ENCODE measurements at places on chromosomes 7 and 10.

- DNase-seq, result no peak
These were observed 30.3 kb downstream of the ARL5B start for GRCh38 chr10:18689498-18689897.

- DNase-seq, result peak; percentile 41
These were observed 11.0 kb upstream of the TRIM8 start for GRCh38 chr10:102633287-102633686.

DNA sequence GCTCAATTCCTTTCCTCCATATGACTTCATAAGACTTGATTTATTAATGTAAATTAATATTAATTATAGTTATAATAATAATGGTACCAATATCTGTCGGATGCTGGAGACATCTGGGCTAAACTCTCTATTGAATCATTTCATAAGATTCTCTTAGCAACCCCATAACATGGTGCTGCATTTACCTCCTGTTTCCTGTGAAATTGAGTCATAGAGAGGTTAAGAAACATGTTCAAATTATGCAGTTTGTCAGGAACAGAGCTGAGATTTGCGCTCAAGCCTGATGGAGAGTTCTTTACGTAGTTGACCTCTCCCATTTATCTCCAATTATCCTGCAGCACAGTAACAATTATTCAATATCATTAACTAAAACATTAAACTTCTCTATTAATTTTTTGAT, 621.8 kb upstream of the FZD8 start:
- DNase-seq, result no peak

- no peak for DNase-seq
These were observed 33.5 kb downstream of the HTRA1 start for GRCh38 chr10:122494833-122495232.

DNA sequence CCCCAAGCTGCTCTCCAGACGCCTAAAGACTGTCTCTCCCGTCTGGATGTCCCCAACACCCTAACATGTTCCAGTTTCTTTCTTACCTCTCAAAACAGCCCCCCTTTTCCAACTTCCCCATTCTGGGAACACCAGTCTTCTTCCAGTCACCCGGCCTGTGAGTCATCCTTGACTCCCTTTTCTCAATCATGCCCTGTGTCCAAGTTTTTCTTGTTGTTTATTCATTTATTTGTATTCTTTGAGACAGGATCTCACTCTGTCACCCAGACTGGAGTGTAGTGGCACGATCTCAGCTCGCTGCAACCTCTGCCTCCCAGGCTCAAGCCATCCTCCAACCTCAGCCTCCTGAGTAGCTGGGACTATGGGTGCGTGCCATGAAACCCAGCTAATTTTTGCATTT, 15.6 kb downstream of the SNX10 start:
- no peak for DNase-seq

GRCh38 chr10:52682766-52683165, 89.8 kb downstream of the MBL2 start:
- no peak for DNase-seq

DNA sequence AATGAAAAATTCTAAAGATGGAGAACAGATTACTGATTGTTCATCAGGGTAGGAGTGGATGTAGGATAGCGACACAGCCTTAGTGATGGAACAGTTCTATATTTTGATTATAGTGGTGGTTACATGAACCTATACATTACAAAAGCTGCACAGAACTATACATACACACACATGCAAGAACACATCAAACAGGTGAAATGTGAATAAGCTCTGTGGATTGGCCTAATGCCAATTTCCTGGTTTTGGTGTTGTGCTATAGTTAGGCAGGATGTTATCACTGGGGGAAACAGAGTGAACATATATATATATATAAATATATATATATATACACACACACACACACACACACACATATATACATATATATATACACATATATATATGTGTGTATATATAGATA, 76.4 kb upstream of the PIK3CG start:
- DNase-seq, result peak; percentile 48

- no peak for DNase-seq
These were observed 123.1 kb upstream of the CCDC6 start for GRCh38 chr10:60029475-60029874.

DNA sequence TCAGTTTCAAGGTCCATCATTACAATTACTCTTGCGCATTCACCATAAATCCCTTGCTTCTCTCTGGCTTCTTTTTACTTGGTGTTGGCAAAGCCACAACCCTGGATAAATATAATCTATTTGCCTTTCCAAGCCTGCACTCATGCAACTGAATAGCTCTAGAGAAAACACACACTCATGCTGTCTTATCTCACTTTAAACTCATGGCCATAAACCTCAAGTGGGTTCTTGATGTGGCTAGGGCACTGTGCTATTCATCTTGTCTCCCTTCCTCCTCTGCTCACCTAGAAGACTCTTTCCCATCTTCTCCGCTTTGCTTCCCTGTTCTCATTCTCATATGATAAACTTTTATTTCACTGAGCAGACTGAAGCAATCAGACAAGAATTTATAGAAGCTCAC, 165.4 kb upstream of the MTPN start:
- no peak for DNase-seq

DNA sequence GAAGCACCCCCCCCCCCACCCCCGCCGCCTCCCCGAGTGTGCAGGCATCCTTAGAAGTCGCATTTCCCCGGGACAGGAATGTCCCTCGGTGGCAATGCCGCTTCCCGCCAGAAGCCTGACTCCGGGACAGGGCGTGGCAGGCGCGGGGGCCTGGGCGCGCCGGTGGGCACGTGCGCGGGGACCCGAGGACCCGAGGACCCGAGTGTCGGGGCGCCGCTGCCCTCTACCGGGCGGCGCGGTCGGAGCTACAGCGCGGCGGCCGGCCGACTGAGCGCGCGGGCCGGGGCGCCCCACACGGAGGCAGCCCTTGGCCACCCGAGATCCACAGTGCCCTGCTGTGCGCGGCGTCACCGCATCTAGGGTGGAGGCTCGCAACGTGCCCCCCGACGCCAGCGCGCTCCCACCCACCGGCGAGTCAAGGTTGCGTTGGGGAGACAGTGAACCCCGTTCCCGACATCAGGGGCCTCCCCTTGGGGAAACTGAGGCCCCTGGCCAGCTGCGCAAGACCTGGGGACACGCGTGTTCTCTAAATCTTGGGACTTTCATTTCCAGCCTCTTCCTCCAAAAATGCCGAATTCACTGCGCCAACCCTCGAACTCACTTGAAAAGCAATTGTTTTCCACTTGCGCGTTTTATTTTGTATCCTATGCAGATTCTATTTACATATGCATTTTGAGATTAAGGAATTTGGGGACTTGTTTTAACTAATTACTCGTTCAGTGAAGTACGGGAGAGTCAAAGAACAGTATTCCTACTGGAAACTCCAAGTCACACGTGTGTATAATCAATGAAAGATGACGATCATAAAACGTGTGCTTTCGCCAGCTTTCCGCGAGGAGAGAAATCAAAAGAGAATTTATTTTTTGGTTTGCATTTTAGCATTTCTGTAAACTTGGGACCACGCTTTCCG, 3.1 kb upstream of the CUX1 start:
- peak; percentile 36 for DNase-seq

DNA sequence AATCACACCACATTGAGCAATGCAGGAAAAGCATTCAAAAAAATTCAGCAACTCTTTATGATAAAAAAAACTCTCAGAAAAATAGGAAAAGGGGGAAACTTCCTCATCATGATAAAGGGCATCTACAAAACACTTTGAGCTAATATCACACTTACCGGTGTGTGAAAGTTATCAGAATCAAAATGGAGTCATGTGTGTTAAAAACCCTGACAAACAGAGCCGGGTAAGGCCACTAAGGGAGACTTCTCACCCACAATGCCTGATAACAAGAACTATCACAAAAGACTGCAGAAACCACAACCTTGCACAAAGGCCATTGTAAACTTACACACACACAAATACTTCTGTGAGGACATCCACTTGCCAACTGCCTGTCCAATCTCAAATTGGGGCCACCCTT, 34.8 kb upstream of the SMARCD3 start:
- DNase-seq, result no peak

GRCh38 chr7:128827248-128827958, 2.8 kb upstream of the FLNC start:
- DNase-seq, result no peak

DNA sequence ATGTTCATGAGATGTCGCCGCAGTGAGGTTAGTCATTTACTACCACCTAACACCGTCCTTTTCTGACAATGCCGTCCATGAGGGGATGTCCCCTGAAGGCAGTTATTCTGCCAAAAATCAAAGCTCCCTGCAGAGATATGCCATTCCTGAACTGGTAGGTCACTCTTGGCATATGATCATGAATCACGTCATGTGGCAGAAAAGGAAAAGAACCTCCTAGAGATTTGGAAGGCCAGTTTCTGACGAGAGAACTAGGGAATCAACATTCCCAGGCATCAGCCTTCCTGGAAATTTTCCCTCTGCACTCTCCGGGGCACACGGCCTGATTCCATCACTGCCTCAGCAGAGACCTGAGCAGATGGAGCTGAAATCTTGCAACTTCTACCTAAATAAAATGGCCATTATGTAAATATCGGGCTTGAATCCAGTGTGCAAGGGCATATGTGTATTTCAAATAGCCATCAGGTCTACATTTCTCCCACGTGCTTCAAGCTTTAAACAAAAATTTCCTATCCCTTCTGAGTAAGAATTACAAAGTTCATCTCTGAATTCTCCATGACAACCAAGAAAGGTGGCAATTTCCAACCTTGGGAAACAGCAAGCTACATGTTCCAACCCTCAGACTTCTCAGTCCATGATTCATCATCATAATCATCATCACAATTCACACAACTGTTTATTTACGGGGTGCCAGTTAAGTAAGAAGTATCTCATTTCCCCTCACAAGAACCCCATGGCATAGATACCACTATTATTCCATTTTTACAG, 46.5 kb downstream of the AMPH start:
- DNase-seq, result no peak

DNA sequence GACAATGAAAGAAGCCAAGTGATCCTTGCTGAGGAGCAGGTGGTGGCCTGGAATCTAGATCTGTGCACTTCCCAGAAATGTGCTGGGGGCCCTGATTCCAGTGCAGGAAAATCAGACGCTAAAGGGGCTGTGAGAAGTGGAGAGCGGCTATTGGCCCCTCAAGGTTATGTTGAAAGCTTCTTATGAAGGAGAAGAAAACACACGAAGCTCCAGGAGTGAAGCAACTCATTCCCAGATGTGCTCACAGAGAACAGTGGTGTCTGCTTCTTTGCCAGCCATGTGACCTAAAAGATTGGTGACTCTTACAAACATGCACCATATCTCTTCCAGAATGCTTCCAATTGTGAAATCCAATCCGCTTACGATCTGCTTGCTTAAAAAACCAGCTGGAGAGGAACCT, 679.3 kb upstream of the IGFBP3 start:
- DNase-seq, result no peak

GRCh38 chr10:126090443-126090842, 194.1 kb downstream of the FANK1 start:
- DNase-seq, result no peak

GRCh38 chr7:50588937-50589336, 23.7 kb upstream of the DDC start:
- DNase-seq, result no peak

DNA sequence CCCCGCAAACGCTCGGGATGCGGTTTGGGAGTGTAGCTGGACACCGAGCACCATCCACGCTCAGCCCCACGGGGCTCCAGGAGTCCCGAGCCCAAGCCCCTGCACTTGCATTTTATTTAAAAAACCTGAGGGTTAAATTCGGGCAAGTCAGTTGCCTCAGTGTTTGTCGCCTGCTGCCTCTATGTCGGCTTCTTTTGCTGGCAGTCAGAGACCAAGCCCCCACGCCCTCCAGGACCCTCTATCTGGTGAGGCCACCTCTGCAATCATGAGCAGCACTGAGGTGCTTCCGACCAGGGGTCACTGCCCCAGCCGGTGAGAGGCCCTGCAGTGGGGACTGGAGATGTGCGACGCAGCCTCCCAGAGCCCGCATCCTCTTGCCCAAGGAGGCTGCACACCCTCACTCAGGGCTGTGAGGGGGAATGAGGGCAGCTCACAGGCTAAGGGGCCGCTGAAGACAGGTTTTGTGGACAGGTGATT, 13.3 kb upstream of the ZNF273 start:
- no peak for DNase-seq

DNA sequence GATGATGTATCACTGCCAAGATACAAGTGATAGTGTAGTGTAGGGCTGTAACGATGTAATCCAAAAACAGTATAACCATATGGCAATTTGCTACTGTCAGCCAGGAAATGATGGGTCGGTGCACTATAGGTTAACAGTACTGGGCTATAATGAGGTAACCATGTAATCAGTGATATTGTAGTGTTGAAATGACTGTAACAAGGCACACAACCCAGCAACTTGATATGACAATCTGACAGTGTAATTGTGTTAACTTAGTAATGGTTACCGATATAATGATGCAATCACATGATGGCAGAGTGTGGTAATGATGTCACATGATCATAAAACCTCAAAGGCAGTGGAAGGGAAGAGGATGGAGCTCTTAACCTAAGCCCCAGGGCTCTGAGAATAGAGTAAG, 73.8 kb upstream of the SLF2 start:
- DNase-seq, result no peak

DNA sequence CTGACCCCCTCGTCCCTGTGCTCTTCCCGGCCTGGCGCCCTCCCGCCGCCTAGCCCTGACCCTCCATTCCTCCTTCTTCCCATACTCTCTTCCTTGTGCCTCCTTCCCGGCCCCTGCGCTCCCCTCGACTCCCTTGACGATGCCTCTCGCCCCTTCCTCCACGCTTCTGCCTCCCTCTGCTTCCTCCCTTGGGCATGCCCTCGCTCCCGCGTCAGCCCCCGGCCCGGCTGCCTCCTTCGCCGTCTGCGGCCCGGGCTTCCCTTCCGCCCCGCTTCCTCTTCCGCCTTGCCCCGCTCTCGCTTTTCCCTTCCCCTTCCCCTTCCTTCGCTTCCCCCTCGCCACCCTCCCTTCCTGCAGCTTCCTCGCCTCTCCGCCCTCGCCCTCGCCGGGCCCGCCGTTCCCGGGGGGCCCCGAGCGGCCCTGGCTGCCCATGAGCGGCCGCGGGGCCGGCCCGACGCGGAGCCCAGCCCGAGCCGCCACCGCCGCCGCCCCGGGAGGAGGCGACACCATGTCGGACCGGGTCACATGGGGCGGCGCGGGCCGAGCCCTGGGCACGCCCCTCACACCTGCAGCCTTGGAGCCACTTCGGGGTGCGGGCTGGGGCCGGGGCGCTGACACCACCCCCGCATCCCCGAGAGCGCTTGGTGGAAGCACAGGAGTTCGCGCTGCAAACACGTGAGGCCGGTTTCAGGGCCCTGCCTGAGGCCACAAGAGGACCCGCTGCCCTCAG, at the start of gene FBXW4:
FBXW4 (minus strand) TSS at position 497 of the 730 bp plus-strand sequence; CDS start at position 432, 65 bp downstream.
- peak; percentile 65 for DNase-seq

- DNase-seq, result no peak
These were observed 73.4 kb upstream of the LAMB4 start for GRCh38 chr7:108203537-108203936.

- DNase-seq, result no peak
These were observed 7.8 kb downstream of the GTPBP4 start for GRCh38 chr10:996031-996430.

GRCh38 chr10:44384601-44385025, 284 bp downstream of the CXCL12 start:
- no peak for DNase-seq

GRCh38 chr10:35007858-35008301, 82.3 kb downstream of the CUL2 start:
- no peak for DNase-seq

- no peak for DNase-seq
These were observed 540.3 kb upstream of the GALNT17 start for GRCh38 chr7:70591643-70592042.

- no peak for DNase-seq
These were observed 118.9 kb upstream of the NRP1 start for GRCh38 chr10:33453081-33454025.

- peak; percentile 38 for DNase-seq
These were observed at the start of gene TRIP6 for GRCh38 chr7:100867040-100867775. Gene TRIP6, plus strand, starts transcription at chr7:100867387. Its CDS starts 111 bp downstream, at chr7:100867498.
